HS-27A (cell line): ENCODE measurements at places on chromosomes 13 and 19.

DNA sequence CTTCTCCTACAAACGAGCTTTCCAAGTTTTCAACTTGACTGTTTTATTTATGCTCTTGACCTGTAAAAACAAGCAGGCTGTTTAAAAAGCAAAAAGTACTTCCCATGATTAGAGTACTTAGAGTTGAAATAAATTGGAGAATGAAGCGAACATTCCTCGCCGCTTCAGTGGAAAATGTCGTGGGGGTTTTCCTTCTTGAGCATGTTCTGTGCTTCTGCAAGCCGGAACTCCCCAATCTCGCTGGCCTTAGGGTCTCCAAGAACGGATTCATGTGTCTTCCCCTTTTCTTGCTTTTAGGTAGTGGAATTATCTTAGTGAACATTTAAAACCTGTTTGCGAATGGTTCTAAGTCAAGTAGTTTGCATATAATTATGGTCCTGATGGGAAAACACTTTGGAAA lies 103.6 kb upstream of the ZNF536 start:
- DNase-seq, result no peak

- no peak for DNase-seq
Observed at GRCh38 chr13:53200498-53201453, 172.2 kb downstream of the OLFM4 start.

DNA sequence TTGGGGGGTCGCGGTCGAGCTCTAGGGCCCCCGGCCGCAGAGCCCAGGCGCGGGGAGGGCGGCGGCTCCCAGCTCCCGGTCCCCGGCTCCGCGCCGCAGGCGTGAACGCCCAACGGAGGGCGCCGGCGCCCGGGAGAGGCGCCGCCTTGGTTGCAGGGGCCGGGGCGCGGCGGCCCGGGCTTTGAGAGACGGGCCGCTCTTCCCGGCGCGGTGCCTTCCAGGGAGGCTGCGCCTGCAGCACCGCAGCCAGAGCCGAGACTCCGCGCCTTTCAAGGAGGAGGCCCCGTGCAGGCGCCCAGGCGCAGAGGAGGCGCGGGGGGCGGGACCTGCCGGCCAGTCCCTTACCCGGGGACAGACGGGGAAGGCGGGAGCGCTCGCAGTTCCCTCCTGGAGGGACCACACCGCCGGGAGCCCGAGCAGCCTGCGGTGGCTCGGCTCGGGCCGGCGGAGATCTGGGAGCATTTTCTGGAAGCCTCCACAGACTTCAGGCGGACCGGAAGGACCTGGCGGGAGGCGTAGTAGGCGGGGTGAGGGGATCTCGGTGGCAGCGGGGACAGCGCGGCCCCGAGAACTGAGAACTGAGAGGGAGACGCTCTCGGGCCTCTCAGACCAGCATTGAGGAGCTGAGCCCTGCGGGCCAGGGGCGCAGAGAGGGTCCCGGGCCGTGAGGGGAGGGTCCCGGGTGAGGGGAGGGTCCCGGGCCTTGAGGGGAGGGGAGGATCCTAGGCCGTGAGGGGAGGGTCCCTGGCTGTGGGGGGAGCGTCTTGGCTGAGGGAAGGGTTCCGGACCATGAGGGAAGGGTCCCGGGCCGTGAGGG lies 25.5 kb upstream of the MCF2L start:
- DNase-seq, result no peak

DNA sequence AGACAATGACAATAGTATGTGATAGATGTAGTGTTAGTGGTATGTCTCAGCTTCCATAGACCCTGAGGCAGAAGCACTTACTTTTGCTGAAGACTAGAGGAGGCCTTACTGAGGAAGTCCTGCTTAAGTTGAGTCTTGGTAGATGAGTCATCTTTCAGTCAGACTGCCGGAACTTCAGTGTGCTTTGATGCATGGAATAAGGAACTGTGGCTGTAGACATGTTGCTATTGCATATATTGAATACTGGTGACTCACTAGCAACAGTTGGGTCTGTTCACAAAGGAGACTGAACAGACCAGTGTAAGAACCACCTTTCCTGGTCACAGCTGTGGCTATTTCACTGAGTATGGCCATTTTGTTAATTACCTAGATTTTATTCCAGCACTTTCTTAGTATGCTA lies 1000.6 kb downstream of the OLFM4 start:
- DNase-seq, result no peak

DNA sequence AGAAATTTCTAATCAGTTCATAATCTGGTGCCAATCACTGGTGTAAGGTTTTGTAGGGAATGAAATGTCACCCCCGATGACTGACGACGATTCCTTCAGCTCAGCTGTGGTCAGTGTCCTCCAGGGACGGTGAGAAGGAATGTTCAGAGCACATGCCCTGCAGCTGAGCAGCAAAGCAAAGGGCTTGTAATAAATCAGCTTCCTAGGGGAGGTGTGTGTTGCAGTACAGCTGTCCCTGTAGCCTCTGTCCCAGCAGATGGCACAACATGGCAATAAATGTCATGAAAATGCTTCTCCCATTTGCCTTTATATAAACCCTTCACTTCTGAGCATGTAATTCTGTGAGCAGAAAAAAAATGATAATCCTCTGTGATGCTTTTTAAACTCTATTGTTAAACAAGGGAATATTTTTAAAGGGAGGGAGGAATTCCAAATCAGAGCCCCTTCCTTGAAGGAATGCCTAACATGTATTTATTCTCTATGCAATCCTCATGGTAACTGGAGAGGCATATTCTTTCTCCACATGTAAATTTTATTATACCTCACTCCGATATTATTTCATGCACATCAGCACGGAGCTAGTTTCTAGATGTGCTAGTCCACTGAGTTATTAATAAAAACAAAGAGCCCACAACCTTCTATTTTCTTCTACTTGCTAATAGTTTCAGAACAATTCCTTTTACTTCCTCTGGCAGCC lies 102.5 kb downstream of the FAM216B start:
- no peak for DNase-seq

GRCh38 chr19:31253526-31254179 lies 95.6 kb downstream of the TSHZ3 start:
- no peak for DNase-seq

GRCh38 chr19:50972795-50973376 lies 3.5 kb upstream of the KLK6 start:
- DNase-seq, result no peak

DNA sequence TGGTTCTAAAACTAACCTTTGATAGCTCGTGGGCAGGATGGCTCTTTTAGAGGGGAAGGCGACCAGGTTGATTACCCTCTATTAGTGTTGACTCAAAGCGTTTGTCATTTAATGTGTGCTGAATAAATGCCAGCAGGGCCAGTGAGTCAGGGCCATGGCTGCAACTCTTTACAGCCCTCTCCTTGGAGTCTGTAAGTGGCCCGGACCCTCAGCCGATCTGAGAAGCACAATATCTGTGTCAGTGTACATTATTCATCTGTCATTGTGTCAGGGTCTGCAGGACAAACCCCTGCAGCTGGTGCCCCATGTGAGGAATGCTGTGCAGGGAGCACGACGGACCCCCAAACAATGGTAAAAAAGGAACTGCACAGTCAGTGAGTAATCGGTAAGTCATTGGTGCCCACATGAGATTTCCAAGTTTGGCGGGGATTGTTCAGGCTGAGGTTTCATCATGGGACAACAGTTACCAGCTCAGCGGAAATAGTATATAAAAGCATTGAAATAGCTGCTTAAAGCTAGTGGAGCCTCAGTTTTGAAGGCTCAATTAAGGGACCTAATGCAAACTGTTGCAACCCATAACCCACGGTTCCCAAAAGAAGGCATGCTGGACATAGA lies 139.1 kb downstream of the ZNF675 start:
- DNase-seq, result peak; percentile 86

- DNase-seq, result no peak
Observed at GRCh38 chr13:102907886-102908515, 62.2 kb downstream of the ERCC5 start.

- DNase-seq, result no peak
Observed at GRCh38 chr13:111315347-111315995, 5.0 kb upstream of the TEX29 start.

DNA sequence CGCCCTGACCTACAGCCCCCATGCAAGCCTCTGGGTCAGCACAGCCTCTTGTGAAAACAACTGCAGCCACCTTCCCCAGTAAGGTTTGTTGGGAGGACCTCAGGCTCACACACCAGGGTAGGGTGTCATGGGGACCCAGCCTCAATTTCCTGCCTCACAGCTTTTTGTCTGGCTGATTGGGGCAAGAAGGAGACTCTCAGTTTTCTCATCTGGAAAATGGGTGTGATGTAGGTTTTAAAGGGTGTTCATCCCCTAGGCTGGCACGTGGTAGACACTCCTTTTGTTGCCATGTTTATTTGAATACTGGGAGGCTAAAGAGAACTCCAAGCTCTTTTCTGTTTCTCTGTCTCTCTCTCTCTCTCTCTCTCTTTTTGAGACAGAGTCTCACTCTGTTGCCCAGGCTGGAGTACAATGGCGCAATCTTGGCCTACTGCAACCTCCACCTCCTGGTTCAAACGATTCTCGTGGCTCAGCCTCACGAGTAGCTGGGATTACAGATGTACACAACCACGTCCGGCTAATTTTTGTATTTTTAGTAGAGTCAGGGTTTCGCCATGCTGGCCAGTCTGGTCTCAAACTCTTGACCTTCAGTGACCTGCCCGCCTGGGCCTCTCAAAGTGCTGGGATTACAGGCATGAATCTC lies 18.2 kb upstream of the PLAUR start:
- no peak for DNase-seq

DNA sequence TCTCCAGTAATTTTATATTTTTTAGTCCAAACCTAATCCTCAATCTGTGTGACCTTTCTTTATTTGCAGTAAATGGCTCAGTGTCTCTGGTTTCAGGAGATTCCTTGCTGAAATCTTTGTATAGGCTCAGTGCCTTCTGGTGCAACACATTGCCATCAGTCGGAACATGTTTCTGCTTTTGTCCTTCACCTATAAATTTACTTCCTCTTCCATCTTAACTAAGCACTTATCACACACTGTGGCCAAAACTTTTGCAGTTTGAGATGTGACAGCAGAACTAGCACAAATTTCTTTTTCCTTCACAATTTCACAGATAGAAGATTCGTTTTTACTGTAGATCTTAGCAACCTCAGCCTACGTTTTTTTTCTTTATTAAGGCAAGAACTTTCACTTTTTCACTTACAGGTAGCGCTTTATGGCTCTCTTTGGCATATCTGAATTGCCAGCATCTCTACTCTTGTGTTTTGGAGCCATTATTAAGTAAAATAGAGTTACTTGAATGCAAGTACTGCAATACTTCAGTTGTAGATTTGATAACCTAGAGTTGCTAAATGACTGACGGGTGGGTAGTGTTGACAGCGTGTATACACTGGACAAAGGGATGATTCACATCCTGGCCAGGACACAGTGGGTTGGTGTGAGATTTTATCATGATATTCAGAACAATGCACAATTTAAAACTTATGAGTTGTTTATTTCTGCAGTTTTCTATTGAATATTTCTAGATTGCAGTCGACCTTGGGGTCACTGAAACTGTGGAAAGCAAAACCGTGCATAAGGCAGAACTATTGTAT lies 44.3 kb downstream of the NDFIP2 start:
- no peak for DNase-seq

- no peak for DNase-seq
Observed at GRCh38 chr19:16801600-16802013, 27.6 kb upstream of the SIN3B start.

DNA sequence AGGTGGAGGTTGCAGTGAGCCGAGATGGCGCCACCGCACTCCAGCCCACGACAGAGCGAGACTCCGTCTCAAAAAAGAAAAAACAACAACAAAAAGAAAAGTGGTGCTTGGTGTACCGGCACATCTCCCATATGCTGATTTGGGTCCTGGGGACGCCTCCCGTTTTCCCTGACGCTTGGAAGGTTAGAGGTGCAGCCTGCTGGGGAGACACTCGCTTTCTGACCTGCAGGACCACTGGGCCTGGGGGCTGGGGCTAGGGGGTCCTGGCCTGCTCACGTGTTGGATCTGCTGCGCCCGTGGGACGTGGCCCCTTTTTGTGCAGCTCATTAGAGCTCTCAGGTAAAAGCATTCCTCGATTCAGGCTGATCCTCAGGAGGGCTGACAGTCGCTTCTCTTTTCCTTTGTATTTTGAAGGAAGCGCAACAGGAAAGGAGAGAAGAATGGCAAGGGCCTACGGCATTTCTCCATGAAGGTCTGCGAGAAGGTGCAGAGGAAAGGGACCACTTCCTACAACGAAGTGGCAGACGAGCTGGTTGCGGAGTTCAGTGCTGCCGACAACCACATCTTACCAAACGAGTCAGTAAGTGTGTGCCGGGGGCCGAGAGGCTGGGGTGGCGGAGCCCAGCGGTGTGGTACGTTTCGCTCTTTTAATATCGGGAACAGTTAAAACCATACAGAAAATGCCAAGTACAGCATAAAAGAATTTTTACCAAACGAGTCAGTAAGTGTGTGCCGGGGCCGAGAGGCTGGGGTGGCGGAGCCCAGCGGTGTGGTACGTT lies 25.1 kb downstream of the ATP4B start:
- no peak for DNase-seq

- no peak for DNase-seq
Observed at GRCh38 chr19:38616265-38616664, 1.5 kb downstream of the MAP4K1 start.

DNA sequence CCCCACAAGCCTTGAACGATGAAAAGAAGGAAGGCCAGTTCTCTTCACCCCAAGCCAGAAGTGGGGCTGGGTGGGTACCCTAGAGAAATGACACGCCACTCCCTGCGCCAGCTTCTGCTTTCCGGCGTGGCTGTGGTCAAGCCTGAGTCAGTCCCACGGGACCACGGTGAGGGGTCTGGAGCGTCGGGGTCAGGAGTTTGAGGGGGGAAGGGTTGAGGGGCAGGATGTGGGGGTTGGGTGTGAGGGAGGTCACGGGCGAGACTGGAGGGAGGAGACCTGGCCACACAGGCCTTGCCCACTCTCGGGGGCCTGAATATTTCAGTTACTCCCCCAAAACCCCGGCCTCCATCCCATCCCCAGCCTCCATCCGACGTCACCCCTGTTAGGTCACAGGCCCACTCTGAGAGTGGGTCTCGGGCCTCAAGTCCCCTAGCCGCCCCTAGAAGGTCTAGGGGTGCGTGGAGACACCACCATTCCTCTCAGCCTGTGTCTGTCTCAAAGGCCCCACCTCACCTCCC lies 500 bp upstream of the IFI30 start:
- no peak for DNase-seq

DNA sequence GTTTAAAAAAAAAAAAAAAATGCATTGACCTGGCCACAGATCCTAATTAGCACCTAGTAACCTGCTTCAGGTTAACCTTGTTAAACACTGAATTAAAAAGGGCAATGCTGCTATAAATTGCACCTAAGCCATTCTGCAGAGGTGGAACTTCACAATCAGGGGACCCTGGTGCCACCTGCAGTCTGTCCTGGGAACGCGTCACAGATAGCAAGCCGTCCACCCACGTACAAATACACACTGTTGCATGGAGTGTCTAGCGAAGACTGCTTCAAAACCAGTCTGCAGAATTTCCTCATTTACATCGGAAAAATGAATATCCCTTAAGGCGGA lies 169.3 kb downstream of the COL4A1 start:
- no peak for DNase-seq

DNA sequence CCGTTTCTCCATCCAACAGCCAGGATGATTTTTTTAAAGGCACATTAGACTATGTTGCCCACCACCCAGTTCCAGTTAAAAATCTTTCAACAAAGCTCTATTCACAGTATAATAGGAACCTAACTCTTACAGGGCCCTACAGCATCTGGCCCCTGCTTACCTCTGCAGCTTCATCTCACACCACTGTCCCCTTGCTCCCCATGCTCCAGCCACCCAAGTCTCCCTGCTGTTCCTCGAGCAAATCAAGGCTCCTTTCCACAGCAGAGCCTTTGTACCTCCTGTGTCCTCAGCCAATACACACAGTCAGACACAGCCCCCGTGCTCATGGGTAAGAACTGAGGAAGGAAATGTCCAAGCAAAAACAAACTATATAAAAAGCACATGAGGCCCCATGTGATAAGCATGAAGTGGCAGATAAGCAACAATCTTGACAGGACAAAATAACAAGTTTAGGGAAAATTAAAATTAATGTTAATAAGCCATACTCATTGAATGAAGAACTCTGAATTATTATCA lies 67.5 kb downstream of the TSC22D1 start:
- no peak for DNase-seq
